SK-N-SH (cell line): ENCODE measurements at places on chromosomes 2 and 18.

GRCh38 chr18:49460976-49461601 is 644 bp upstream of the DYM start:
- DNase-seq: no peak

DNA sequence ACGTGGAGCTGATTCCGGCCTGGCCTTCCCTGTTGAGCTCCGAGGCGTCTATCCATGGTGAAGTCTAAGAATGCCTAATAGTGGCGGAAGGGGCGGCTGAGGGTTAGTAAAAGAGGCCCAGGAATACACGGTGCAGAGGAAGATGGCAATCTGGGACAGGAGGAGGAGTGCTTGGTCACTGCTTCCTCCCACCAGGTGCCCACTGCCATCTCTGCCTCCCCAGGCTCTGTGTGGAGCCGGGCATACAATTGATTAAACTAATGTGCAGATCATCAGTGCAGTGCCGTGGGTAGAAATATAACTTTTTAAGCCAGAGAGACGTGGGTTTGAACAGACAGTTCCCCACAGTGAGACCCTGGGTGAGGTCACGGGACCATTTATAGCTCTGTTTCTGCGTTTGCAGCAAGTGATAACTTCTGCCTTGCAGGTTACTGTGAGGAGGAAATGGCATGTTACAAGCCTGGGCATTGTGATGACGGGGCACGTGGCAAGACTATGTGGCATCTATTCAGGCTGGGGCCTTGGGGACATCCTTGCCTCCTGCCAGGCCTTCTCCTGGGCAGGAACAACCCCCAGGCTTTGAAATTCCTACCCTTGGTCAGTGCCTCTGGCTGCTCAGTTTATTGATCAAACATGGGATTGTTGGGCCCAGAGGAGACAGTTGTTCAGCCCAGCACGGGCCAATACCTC is 204.9 kb downstream of the ASB1 start:
- DNase-seq: no peak

DNA sequence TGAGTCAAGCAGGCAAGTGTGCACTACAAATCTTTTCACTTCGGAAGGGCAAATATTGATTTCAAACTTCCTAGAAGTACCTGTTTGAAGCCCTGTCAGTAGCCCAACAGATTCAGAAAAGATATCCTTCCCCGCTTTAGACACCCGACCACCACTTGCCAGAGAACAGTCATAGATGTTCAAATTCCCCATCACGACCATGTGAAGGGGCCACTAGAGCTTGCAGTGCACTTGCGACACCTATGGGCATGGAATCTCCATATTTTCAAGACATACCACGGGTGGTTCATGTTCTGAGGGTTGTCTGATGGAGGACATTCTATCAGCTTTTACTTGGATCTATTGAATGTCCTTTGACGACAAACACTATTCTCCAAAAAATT is 23.8 kb downstream of the GNLY start:
- DNase-seq: peak; percentile 64

GRCh38 chr2:117956036-117956796 is 57.7 kb downstream of the CCDC93 start:
- no peak for DNase-seq

GRCh38 chr2:20171445-20171977 is 53.4 kb downstream of the SDC1 start:
- DNase-seq: peak; percentile 55

DNA sequence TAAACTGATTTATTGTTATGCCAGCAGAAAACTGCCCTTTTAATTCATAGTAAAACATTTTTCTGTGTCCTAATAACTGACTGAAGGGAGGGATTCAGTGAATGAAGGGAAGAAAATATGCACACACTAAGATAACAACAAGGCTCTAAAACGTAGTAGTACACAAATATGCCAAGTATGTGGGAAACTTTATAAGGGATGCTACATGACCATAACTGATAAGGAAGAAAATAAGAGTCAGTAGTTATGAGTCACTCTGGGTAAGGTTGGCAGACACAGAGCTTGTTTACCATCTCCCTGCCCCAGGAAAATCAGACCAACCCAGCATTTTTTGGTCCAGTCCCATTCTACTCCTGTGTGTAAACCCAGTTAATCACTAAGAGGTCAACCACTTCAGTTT is 124.2 kb downstream of the RPRM start:
- DNase-seq: no peak

GRCh38 chr2:217833439-217833838 is 169.4 kb downstream of the TNS1 start:
- no peak for DNase-seq

DNA sequence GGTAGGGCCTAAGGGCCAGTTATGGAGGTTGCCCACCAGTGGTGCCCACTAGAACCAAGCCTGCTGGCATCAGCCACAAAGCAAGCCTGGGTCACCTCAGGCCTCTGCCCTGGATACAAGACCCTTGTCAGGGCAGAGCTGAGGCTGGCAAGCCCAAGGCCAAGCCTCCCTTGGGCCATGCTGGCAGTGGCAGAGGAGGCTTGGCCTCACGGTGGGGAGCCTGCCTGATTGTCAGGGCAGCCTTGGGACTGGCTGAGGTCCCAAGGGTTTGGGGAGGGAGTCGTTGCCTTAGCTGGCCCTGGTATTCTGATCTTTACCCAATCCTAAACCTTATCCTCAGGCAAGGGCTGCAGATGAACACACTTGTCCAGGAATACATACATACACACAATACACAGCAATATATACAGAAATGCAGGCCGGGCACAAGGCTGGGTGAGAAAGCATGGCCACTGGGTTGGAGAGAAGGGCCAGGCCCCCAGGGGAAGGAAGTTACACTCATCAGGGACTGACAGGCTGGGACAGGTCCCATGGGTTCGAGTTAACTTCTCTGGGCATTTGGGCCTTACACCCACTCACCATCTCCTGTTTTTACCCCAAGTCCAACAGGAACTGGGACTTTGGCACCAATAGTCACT is 21.0 kb downstream of the CCT7 start:
- no peak for DNase-seq

DNA sequence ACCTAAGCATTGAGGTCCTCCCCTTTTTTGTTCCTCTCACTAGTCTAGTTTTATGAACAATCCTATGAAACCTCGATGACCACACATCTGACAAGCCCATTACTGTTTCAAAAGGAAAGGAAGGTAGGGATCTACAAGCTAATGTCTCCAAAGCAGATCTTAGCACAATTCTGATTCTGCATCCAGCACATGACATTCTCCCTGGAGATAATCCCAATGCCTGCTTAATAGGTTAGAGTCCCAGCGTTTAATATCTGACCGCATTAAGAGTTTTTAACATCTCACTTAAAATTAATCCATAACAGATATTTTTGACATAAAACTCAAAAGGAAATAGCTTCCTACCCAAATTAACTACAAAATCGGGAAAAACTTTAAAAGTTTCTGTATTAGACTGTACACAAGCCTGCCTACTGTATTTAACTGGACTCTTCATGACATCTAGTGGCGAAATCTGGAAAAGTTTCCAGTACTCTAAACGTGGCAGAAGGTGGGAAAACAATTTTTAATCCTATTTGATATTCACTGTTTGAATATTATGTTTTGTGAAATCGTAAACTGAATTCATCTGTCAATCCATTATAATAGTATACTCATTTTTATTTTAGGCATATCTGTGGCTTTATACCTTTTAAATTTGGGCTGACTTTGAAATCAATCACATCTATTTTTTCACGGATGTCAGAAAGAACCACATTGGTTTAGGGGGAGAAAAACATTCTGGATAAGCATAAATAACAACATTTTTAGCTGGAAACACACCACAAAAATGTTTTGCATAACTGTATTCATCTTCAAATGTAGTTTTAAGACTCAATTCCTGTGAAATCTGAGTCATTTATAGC is 62.4 kb downstream of the TXNL1 start:
- DNase-seq: peak; percentile 67

DNA sequence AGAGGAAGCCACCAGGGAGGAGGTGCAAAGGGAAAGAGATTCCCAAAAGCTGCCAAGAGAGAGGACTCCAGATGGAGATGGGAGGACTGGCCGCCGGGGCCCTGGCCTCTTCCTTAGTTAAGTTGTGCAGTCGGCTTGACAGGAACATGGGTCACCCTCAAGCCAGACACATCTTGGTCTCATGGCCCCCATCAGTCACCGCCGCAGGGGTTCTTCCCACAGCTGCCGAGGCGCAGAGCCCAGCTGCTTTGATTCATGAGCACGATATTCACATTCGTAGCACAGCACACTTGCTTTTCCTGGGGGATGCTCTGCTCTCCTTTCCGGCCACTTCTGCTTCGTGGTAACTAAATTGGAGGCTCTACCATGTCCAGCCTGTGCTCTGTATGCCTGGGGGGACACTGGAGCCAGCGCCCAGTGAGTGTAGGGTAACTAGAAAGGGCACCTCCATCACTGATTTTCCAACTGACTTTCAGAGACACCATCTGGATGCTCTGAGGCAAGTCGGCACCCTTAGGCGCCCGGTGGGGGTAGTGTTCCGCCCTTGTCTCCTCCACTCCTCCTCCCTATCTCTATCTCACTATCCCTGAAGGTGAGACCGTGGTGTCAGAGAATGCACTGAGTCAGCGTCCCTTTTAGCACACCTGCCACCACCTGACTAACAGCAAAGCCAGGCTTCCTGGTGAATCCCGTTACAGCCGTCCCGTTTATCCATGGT is 13.3 kb downstream of the TWIST2 start:
- DNase-seq: no peak

GRCh38 chr2:65574993-65575392 is 142.6 kb upstream of the SPRED2 start:
- DNase-seq: no peak

DNA sequence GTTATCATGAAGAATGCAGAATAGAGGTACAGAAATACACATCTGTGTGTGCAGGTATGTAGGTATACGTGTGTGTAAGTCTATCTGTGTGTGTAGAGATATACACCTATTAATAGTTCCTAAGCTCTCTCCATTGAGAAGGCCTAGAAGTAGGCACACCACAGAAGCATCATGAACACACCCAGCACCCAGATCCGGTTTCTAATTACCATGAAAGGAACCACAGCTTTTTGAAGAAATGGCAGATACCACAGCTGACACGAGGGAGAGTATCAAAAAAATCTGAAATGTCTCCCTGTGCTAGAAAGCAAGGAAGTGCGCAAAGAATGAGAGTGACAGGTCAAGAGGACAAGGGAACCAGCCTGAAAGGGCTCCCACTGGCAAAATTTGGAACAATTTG is 27.7 kb upstream of the AP1S3 start:
- no peak for DNase-seq

GRCh38 chr2:46952171-46952570 is 36.6 kb upstream of the MCFD2 start:
- no peak for DNase-seq

DNA sequence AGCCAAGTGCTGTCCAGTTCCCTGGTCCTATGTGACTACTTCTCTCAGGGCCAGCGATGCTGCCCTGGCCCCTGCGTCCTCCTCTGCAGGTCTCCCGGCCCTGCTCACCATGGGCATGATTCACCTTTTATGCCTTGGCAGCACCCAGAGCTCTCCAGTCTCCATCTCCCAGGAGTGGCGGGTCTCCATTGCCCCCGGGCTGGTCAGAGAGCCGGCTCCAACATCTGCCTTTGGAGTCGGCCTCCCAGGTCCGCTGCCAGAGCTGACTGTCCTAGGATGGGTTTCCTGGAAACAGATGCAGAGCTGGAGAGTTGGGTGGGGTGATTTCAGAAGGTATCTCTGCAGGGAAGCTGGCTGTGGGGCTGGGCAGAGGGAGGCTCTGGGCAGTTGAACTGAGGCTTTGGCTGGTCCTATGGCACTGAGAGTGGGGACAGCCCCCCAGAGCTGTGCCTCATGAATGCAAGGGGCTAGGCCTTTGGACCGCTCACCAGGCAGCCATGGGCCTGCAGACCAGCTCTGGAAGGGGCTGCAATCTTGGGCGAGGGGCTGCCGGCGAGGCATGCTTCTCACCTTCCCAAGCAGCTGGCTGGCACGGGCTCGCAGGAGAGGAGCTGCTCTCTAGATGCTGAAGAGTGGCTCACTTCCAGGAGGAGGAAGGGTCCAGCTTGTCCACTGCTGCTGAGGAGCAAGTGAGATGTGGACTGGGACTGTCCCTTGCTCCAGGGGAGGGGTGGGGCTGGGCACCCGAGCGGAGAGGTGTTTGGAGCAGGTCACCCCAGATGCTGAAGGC is 59.8 kb upstream of the HS6ST1 start:
- DNase-seq: no peak

GRCh38 chr2:135086222-135086621 is 34.1 kb downstream of the RAB3GAP1 start:
- no peak for DNase-seq

DNA sequence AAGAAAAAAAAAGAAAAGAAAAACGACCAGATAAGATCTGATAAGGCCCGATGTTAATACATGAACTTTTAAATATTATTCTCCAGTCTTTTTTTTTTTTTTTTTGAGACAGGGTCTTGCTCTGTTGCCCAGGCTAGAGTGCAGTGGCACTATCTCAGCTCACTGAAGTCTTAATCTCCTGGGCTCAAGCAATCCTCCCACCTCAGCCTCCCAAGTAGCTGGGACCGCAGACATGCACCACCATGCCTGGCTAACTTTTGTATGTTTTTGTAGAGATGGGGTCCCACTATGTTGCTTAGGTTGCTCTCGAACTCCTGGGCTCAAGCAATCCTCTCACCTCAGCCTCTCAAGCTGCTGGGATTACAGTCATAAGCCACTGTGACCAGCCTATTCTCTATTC is 1.6 kb downstream of the ABCG5 start:
- no peak for DNase-seq

DNA sequence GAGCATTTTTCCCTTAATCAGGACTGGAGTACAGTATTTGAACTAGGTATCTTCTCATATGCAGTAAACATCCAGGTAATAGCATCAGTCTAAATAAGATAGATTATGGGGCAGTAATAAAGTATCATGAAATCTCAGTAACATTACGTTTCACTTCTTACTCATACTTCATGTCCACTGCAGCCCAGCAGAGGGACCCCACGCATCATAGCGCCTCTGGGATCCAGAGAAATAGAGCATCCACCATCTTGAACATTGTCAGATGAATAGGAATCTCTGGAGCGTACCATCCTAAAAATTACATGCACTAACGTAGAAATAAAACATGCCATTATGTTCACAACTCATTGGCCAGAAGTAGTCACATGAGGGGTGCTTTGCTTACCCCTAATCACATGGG is 499.0 kb downstream of the CPS1 start:
- DNase-seq: no peak

DNA sequence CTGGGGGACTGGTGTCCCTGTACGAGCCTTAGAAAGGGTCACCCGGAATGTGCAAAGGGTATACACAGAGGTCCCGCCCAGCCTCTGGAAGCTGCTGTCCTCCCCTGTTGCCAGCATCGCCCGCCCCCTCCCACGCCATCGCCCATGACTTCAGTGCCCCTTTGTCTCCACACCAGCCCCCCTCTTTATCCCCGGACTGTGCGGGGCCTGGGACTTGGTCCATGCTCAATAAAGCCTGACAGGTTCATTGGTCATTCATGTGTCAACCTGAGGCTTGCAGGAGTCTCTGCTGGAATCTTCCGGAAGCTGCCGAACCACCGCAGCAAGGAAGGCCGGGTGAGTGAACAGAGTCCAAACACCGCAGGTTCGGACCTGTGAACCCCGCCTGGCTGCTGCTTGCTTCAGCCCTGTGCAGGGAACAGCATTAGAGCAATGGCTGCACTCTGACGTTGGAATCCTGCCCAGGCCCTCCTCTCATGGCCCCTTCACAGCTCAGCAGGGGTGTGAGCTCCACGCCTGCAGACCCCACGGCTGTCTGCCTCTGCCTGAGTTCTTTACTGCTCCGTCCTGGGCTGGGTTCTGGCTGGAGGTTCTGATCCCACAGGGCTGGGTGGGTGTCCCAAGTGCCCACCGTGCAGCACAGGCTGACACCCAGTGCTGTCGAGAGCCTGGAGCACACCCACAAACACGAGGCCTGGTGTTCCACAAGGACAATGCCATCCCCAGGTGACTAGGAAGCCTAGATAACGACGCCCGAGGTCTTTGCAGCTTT is 96.5 kb downstream of the SEPTIN10 start:
- no peak for DNase-seq

- DNase-seq: no peak
These were observed 25.3 kb downstream of the SCG2 start for GRCh38 chr2:223576873-223577272.
